Astrocyte (in vitro differentiated cells and primary cell): ENCODE measurements at places on chromosomes 12 and 14. TPM values are rescaled to one million over a fixed set of nuclear protein-coding genes. Genes with fewer than 3 reads are reported as not detected.

ST8SIA1 gene
- 7.7 and 14.4 TPM in 2 replicates for total RNA-seq

GAS2L3 gene
- 3.4 and 5.2 TPM in 2 replicates for total RNA-seq

DNA sequence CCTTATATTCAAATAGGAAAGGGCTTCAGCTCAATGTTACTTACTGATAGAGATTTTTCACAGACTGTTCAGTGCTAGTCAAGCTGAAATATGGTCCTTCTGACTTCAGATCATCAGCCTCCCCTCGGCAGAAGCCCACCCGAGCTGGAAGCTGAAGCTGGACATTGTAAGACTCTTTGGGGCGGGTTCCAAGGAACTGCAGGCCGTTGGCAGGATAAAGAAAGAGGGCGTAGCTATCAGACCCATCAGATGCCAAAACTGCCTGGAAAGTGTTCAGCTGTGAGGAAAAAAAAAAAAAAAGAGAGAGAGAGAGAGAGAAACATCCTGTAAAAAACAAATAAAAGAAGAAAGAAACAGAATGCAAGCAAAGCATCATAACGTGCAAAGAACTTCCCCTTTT is 8.8 kb downstream of the NID2 start:
- no peak for DNase-seq

DNA sequence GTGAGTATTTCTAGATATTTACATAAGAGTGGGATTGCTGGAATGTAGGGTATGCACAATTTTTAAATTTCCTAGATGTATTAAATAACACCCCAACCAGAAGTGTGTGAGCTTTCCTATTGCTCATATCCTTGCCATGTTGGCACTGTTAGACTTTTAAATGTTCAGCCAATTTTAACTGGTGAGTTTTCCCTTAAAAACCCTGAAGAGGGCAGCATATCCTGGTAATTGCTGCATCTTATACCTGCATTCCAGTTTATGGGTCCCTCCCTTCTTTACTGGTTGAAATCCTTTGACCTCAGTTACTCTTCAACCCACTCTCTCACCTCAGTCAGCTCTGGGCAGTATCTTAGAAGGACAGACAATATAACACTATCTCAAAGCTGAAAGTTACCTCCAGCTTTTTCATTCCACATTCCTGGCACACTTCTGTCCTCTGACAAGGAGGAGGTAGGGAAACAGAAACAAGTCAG is 270.6 kb downstream of the PAWR start:
- DNase-seq = peak; percentile 97

GRCh38 chr14:57749267-57749666 is 116.6 kb downstream of the SLC35F4 start:
- peak; percentile 51 for DNase-seq

DNA sequence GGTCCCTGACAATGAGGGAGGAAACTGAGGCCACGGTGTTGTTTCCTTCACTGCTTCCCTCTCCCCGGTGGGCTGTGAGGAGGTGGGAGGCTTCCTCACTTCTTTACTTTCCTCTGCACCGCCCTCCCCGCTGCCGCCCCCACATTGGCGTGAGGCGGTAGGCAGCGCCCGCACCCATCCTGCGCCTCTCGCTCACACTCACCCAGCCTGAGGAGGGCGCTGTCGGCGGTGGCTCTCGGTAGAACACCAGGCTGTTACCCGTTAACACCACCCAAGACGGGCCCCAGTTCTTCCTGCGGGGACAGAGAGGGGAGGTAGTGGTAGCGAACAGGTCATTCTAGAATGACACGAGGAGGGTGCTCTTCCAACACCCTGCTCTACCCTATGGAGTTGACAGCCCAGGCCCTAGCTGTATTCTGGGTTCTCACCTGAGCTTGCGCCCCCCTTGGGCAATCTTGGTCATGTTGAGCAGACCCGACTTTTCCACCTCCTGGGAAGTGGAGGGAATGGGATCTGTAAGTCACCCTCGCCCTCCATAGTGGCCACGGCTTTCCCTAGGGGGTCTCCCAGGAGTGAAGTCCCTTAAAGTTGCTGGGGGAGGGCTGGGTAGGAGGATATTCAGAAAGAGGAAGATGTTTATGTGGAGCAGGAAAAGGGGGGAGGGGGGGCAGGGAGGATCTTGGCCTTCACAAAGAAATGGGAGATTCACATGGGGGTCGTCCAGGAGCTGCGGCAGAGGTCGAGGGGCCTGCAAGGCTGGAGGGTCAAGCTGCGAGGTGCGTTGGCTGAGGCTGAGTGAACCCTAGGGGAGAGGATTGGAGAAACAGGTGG is 3.3 kb downstream of the ARHGAP9 start:
- DNase-seq = no peak

GRCh38 chr14:98963610-98964009 is 308.4 kb downstream of the BCL11B start:
- DNase-seq = no peak

- DNase-seq = no peak
Observed at GRCh38 chr14:90554341-90554740, 157.5 kb downstream of the CALM1 start.

DNA sequence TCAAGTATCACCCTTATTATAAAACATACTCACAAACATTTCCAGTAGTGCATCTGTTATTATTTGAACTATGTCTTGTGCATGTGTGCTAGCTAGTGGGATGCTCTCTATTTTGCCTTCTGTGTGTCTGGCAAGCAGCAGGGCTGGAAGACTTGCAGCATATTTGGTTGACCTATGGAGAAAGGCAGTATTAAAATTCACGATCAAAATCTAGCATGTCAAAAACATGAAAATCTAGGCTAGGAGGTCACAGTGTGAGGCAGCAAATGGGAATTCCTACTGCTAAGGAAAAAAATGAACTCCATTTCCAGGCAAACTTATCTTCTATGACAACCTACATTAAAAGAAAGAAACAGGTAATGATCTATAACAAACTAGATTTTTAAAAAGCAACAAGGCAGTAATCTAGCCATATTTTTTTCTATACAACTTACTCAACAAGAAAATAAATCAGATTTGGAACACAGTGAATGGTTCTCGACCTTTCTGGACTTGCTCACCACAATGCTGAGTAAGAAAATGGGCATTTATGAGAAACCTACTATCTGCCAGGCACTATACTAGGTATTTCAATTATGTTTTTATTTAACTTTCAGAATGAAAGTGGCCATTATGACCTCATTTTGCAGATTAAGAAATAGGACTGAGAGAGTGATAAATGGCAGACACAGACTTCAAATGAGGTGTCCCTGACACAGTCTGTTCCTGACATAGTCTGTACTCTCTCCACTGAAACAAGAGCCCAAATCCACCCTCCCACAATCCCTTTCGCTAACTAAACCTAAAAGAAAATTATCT is 96.8 kb downstream of the TXNDC16 start:
- peak; percentile 86 for DNase-seq
